NCI-H526 treated with DMSO at 0.1 percent for 48 hours (cell line): ENCODE measurements at places on chromosomes 1 and 21.

DNA sequence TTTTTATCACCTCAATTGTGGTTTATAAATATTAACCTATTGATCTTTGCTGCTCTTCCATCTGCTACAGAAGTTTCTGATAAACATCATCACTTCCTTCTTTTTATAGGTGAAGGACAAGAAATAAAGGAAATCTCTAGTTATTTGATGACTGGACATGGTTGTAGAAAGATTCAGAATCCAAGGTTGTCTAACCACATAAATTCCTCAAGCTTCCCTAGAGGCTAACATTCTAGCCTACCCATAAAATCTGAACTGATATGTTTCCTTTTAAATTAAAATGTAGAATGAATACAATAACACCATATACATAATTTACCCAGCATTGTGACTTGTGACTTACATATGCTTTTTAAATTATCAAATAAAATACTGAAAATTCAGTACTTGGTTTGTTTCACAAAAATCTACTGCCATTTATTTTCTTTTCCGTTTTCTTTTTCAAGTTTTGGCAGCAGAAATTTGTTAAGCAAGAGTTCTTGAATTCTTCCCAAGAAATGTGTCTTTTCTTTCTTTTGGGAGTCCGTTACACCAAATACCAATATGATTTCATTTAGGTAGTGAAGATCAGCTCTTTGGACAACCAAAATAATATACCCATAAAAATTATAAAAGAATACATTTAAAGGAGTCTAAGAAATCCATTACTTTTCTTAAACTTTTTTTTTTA is 513.2 kb upstream of the ADGRL2 start:
- no peak for DNase-seq

GRCh38 chr1:216740331-216740730 is 17.1 kb upstream of the ESRRG start:
- DNase-seq, result no peak

- DNase-seq, result no peak
These were observed 336.4 kb downstream of the PAPPA2 start for GRCh38 chr1:176799327-176799726.

DNA sequence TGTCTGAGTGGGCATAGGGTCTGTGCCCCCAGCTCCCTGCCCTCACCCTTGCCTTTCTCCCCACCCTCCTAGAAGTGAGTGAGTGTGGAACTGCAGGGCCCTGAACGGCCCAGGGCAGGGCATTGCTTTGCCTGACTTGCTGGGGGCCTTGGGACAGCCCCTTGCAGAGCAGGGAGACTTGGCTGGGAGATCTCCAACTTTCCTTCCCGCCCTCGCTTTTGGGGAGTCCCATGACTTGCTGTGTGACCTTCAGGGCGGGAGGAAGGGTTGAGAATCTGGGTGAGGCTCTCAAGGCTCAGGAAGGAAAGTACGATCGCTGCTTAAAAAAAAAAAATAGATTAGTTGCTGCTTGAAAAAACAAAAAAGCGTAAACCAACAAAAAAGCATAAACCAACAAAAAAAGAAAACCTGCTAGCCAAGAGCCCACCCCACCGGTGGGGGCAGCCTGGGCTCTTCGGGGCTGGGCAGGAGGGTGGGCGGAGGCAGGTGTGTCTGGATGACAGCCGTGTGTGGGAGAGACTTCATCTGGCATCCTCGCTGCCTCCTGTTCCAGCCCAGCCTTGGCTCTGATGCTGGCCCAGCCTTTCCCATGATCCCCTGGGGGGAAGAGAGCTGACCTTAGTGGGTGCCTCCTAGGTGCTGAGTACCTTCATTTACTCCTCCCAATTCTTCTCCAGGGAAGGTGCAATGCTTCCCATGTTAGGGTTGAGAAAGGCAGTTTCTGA is 6.5 kb downstream of the NBL1 start:
- DNase-seq, result no peak

GRCh38 chr1:6342056-6342455 is 51.5 kb downstream of the ACOT7 start:
- DNase-seq, result peak; percentile 20

DNA sequence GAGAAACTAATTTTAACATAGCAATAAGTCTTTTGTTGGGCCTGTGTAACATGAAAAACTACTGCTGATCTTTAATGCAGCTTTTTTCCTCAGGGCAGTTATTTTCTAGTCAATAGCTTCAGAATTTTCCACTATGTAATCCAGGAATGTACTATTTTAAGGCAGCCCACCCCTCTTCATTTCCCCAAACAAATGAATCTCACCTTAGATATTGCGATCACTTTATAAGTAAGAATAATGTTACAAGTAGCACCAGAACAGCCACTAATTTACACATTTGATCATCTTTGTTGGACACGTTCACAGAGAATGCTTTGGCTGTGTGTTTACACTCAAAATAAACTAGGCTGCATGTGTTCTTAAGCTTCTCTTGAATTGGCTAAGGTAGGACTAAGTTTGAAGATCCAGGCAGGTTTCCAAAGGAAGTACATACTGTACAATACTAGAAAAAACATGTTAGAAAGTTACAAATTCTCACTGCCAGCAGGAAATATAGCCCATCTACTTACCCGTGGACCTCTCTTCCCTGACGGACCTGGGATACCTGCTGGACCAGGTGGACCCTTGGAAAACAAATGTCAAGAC is 41.7 kb downstream of the COL24A1 start:
- no peak for DNase-seq

DNA sequence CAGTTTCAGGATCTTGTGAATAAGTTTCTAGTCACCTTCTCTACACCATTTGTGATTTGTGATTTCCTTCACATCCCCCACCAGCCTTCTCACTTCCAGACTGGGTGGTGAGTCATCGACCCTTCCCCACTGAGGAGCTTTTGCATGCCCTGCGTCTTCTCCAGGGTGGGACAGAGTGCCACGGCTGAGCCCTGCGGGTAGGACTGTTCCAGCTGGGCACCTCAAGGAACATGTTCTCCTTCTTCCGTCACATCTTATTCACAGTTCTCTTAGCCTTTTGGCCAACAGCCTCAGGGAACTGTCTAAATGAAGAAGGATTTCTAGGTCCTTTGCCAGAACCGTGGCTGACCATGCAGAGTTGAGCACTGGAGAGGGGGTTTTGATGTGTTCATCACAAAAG is 116.5 kb downstream of the TMEM53 start:
- no peak for DNase-seq

GRCh38 chr1:248838357-248839167 is 538 bp downstream of the ZNF672 start:
- peak; percentile 70 for DNase-seq

DNA sequence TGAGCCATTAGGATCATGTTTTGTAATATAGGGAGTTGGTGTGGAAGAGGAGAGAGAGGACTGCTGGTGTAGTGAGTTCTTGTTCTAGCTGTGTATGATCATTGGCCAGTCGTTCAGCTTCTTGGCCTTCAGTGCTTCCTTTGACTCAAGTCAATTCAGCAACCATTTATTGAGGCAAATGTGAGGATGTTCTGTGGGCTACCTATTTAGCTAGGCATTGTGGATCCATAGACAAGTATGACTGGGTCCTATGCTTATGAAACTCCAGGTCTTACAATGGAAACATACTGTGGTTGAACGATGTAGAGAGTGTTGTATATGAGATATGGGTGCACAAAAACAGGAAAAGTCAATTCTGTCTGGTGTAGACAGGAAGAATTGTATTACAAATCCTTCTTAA is 41.7 kb downstream of the NFIA start:
- no peak for DNase-seq

- no peak for DNase-seq
These were observed 475.0 kb downstream of the MATN1 start for GRCh38 chr1:30248373-30248772.

DNA sequence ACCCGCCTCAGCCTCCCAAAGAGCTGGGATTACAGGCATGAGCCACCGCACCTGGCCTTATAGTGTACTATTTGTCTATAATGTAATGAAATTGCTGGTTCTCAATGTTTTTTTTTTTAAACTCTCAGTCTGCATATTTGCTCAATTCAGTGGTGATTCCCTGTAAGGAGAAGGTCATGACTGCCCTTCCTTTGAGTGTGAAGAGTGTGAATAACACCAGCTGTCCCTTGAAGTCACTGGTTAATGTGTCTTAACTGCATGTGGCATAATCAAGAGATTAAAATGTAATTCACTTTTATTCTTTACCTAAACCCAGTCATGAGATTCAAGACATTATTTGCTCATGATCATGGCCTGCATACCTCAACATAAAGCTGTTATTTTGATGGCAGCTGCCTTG is 30.5 kb downstream of the MTF2 start:
- no peak for DNase-seq

DNA sequence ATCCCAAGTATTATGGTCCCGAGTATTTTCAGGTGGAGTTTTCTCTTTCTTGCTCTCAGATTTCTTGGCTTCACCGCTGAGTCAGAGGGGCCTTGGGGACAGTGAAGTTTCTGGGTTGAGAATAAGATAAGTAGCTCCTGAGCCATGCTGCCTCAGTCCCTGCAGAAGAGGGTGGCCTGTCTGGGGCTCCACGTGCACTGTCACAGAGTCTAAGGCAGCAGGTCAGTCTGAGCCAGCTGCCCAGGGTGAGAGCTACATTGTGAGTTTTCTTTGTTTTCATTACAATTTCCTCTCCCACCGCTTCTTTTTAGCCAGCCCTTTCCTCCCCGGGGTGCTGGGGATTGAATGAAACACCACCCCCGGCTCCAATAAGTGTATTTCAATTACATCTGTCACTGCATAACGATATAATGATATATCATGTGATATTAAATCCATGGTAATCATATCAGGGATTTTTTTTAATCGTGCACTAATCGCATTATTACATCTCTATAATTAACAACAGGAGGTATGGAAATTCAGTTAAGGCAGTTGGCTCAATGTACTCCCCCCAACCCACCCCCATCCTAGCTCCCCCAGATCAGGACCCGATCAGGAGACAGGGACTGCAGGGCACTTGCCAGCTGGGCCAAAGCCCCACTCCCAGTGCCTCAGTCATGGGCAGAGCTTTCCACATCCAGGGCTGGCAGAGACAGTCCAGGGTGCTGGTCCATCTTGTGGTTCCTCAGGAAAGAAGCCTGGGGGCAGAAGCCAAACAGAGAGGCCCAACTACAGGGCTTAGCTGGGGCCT is 43.7 kb downstream of the DMAP1 start:
- no peak for DNase-seq

DNA sequence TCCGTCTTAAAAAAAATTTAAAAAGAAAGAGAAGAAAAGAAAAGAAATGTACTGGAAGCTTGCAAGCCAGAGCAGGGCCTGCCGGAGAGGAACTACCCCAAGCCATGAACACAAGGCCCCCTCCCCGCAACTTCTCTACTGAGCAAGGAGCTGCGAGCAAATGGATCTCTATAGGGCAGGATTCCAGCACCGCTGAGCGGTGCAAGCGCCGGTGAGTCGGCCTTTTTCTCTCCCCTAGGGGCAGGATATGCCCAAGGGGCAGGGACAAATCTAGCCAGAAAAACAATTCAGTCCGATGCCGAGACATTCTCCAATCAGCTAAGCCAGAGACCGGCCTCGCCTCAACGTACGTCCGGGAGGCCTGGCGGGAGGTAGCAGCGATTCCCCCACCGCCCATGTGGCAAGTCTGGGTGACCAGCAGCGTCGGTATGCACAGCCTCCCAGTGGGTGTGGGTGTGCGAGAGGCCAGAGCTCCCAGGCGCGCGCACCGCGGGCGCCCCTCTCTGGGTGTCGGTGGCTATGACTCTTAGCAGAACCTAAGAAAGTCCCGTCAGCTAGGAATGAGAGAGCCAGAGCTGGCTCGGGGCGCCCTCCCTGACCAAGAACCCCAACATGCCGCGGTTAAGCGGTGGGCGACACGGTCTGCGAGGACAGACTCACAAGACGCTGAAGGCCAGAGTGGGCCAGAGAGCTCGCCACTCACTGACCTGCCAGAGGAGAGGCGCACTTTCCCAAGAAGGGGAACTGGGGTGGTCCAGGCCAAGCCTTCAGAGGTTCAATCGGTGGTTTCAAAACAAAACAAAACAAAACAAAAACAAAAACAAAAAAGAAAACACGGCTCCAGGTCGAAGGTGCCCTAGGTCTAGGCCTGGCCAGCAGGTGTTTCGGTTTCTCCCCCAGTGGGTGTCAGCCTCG is 1.9 kb downstream of the CSMD2 start:
- peak; percentile 85 for DNase-seq

DNA sequence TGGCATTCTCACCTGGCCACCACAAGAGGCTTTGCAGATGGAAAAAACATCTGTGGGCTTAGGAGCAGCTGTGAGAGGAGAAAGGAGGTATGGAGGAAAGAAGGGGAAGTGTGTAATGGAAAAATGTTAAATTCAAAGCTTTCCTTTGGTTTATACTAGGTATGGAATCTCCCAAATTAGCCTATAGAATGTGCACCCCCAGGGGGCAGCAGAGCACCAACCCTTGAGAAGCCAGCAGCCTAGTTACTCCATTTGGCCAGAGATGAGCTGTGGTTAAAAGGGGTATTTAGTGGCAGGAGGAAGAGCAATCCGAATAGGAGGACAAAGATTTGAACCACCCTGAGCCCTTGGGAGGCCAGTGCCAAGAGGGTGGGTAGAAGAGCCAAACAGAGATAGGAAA is 97.5 kb upstream of the CTTNBP2NL start:
- peak; percentile 29 for DNase-seq

GRCh38 chr1:166876540-166876838 is 425 bp upstream of the TADA1 start:
- DNase-seq, result no peak

- DNase-seq, result no peak
These were observed 10.3 kb downstream of the KDF1 start for GRCh38 chr1:26949926-26950319.

- DNase-seq, result no peak
These were observed 23.3 kb downstream of the IGFN1 start for GRCh38 chr1:201213926-201214325.

DNA sequence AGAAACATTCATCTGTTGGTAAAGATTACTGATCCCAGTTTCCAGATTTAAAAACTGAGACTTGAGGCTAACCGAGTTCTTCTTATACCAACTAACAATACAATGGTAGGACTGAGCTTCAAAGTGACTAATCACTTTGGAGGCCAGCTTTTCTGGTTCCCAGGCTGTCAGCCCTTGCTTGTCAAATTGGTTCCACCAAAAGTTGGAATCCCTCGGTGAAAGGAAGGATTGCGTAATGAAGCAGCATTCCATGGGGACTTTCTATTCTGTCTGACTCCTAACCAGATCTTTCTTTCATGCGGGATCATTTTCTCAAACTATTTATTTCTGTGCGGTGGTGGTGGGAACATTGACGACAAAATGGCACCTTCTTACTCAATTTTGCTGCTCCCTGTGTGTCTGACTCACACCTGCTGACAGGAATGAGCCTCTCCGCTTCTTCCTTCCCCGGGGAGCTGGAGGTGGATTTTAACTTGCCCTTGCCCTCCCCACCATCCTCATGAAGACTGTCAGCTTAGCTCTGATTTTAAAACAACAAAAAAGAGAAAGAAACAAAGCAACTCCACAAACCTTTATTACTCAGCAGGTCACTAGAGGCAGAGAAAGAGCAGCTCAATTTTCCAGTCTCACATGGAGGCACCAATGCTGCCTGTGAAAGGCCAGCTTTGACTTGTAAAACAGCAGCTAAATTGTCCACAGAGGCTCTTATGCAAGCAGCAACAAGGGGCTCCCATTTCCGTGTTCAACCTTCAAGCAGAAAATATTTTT is 32.9 kb upstream of the RASAL2 start:
- DNase-seq, result peak; percentile 55

GRCh38 chr1:60958001-60958400 is 124.4 kb upstream of the NFIA start:
- DNase-seq, result no peak
